PC-9 (cell line): ENCODE measurements at places on chromosomes 7 and 10. TPM values are rescaled to one million over a fixed set of nuclear protein-coding genes. Genes with fewer than 3 reads are reported as not detected.
A peak's percentile ranks its signal among the peaks of the same experiment; 100 is the strongest.

TMEM176B gene
- total RNA-seq = 1.9 and 2.3 TPM in 2 replicates

- DNase-seq = no peak
These were observed 60.5 kb upstream of the MPP7 start for GRCh38 chr10:28363376-28363775.

LDB3 gene
- total RNA-seq = 0.63 and 0.73 TPM in 2 replicates

NPTX2 gene
- not detected in 2 replicates for total RNA-seq

DNA sequence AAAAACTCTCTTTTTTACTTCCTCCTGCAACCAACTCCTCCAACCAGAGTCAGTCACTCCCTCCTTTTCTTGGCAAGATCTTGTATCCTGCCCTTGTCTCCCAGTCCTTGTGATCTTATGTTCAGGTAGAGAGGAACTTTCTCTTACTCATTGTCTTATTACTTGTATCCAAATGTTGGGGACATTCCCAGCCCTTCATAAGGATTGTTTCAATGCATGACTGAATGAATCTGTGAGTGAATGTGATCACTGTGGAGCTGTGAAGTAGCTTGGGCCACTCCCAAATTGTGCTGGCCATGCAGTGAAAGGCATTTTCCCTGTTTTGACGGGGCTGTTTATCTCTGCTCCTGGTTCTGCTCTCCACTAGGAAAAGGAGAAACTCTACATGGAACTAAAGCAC, 93.7 kb downstream of the CFAP58 start:
- DNase-seq = no peak

- DNase-seq = no peak
These were observed 119.8 kb downstream of the ITGB8 start for GRCh38 chr7:20450536-20450935.

CRYGN gene
- total RNA-seq = 1.0 and 1.2 TPM in 2 replicates

DNA sequence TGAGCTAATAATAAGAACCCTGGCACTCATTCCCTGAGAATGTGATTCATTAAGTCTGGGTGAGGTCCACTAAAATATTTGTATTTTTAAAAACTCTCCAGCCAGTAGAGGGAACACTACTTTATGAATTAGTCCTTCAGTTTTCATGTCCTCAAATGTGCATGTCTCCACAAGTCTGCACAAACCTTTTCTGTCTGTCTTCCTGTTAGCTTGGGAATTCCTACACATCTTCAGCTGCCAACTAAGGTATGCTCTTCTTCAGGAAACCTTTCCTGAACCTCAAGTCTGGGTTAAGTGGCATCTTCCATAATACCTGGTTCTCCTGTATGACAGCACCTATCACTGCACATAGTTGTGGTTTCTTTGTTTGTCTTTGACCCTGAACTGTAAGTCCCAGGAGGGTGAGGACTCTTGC, 119.6 kb upstream of the MKX start:
- DNase-seq = no peak

- DNase-seq = peak; percentile 33
These were observed 36.3 kb downstream of the ARID5B start for GRCh38 chr10:61937631-61938351.

RAB19 gene
- 7.8 and 9.1 TPM in 2 replicates for total RNA-seq

- DNase-seq = no peak
These were observed 190.0 kb upstream of the KLF6 start for GRCh38 chr10:3975016-3975415.

DNA sequence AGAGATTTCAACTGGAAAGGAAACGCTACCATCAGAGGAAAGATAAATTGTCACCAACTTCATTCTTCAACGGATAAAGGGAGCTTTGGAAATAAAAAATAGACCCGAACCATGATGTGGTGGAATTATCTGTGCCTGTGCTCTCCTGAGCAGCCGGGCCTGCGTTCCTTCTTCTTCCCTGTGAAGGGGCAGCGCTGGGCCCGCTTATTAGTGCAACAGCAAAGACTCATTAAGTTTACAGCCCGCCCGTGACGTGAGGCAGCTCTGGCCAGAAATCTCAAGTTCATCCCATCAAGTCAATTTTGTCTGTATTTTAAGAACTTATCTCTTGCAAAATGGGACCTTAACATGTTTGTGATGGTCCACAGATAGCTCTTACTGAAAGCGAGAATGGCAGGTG, 193.7 kb downstream of the ADARB2 start:
- DNase-seq = no peak

RTKN2 gene
- 16.1 and 18.5 TPM in 2 replicates for total RNA-seq

DNA sequence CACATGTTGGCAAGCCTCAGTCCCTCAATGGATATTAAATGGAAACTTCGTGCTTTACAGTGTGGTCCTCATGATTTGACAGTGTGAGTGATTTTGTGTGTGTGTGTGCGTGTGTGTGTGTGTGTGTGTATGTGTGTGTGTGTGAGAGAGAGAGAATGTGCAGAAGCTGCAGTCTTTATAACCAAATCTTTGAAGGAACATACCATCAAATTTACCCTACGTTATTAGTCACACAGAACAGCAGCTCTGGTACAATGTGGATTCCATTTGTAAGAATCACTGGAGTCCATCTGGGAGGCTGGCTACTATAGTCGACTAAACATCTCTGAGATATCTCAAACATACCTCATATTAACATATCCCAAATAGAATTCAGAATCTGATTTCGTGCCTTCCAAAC, 928.0 kb upstream of the POT1 start:
- DNase-seq = no peak
